ENCODE measurements at places on chromosomes 5 and 9.

DNA sequence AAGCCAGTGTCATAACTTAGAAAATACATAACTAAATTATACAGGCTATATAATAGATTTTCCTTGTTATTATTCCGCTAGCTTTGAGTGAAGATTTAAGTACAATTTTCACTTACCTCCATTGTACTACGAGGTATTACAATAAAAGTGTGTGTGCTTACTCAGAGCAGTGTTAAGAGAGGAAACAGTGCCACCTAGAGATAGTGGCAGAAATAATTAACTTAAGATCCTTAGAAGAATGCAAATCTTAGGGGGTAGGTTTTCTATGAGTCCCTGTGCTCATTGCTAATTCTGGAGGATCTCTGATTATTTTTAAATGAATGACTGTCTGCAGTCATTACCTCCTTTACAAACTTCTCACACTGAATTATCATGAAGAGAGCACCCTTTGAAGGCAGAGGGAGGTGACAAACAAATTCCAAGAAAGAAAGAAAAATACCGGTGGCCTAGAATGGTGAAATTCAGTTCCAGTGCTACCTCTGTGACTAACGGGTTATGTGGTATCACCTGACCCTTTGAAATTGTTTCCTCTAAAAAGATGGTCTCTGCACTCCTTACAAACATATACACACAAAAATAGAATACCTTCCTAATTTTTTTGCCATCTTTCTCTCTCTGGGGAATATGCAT lies 379.8 kb downstream of the TRIM36 start:
- no peak for DNase-seq

- no peak for DNase-seq
These were observed 948.9 kb upstream of the ARRDC3 start for GRCh38 chr5:92332039-92332438.

DNA sequence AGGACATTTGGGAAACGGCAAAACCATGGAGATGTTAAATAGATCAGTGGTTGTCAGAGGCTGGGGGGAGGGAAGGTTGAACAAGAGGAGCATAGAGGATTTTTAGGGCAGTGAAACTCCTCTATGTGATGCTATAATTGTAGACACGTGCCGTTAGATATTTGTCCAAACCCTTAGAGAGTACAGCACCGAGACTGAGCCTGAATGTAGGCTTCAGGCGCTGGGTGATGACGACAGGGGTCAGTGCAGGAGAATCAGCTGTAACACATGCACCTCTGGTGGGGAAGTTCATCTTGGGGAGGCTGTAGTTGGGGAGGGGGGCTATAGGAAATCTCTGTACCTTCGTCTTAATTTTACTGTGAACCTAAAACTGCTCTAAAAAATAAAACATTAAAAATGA lies 22.2 kb upstream of the CLPTM1L start:
- no peak for DNase-seq

DNA sequence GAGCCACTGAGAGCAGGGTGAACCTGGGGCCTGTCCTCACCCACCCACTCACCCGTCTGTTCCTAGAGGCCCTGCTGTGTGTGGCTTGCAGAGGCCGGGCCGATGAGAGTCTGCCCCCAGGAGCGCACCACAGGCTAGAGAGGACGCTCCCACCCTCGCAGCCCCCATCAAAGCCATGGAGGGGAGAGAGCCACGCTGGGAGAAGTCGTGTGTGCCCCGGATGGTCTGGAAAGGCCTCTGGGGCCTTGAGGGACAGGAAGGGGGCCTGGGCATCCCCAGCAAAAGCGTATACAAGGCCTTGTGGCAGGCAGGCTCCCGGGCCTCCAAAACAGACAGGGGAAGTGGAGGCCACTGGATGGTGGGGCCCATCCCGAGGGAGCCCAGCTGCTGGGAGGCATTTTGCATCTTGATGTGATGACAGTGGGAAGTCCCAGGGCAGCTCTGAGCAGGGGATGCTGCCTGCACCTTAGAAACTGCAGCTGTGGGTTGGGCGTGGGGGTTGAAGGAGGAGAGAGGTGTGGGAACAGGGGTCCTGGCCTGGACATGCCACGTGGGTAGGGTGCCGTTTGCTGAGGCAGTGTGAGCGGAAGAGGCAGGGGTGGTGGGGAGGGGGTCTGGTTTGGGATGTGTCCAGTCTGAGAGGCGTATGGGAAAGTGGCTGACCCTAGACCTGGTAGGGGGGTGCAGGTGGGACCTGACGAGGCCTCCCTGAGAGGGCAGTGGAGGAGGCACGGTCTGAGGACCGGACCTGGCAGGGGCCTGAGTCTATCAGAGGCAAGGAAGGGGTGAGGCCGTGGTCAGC lies 43.0 kb upstream of the NOTCH1 start:
- DNase-seq: no peak

DNA sequence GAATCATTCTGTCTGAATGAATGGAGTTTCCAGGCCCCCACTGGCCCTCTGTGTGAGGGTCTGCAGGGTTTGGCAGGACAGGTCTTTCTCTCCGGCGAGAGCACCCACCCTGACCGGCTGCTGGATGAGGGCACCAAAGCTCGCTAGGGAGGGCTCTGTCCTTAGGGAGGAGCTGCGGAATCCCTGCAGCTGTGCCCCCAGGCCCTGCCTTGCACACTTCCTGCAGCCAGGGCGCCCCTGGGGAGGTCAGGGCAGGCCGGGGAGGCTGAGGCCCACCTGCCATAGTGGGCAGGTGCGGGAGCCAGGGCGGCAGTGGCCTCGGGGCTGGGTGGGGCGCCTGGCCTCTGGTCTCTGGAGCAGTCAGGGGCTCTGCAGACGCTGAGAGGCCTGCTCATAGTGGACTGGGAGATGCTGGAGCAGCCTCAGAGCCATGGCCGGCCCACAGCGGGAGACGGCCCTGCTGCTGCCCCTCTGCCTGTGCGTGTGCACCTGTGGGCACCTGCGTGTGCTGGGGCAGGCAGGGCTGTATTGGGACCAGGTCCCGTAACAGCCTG lies 36.1 kb downstream of the EXOC3 start:
- no peak for DNase-seq

DNA sequence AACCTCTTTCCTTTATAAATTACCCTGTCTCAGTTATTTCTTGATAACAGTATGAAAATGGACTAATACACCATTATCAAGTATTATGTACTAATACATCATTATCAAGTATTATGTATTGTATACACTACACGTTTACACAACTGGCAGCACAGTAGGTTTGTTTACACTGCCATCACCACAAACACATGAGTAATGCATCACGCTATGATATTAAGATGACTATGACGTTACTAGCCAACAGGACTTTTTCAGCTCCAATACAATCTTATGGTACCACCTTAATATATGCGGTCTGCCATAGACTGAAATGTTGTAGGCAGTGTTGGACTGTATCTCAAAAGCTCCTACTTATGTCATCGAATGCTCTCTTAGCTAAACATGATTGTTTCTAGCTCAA lies 28.2 kb downstream of the PRELID2 start:
- no peak for DNase-seq

DNA sequence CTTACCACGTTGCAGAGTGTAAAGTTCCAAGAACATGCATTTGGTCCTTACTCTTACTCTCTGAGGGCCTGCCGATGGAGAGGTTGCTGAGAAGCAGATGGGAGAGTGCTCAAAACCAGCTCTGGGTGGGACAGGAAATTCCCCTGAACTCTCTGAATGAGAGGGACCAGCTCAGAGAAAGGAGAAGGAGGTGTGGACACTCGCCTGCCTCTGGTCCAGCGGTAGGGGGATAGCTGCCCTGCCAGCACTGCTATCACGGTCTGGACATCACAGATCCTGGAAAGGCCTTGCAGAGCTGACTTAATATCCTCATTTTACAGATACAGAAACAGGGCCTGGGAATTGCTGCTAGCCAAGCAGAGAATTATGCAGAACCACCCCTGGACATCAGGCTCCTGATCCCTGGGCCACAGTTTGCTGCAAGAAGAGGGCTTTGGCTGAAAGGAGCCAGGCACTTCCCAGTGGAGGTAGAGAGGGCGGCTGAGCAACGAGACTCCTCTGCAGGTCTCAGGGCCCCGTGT lies 4.9 kb downstream of the TRAF1 start:
- no peak for DNase-seq

DNA sequence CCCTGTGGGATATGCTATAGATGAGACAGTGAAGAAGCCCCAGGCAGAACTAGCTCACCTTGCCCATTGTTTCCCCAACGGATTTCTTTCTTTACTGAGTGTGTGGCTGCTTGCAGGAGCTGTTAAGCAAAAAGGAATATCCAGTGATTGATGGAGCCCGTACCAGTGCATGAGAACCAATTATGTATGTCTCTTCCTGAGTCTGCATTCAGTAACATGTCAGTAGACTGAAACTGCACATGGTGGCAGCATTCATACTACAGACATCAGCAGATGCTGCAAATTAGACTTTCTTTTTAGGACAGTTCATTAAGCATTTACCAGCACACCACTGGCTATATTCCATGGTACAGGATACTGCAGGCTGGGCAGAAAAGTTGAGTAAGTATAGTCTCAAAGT lies 90.3 kb upstream of the PLCXD3 start:
- no peak for DNase-seq

DNA sequence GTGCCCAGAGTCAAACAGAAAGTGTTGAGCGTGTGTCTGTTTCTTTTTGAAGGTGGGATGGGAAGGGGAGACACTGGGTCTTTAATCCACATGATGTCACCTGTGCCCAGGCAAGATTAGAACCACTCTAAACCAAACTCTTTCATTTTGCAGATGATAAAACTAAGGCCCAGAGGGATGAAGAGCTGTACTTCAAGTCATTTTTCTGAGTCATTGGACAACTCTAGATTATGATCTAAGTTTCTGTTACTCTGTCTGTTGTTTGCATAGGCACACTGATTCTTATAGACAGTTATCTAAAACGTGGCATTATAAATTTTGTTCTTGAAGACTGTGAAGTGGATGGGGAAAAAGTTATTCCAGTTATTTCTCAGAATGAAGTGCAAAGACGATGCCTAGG lies 48.8 kb downstream of the MAST4 start:
- no peak for DNase-seq

DNA sequence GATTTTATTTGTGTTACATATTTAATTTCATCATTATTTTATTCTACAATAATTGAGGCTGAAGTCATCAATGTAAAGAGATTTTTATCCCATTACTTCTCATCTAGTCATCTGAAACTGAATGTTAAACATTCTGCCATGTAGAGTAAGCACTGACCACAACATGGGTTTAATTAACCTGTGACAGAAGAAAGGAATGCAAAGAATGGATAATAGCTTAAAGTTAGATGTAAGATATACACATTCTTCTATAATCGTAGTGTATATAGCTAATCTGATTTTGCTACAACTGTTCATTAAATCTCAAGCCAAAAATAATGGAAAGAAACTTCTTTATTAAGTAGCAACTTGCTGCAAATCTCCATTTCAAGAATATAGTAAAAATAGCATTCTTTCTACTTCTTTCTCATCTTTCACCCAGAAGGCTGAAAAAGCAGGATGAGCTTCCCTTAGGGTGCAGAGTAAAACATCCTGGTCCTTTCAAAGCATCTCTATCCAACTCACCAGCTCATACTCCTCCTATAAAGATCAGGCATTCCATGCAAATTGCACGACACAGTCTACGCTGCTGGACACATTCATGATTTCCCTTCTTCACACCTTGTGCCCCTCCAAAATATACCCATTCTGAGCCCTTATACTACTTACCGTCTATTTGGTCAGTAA lies 115.2 kb downstream of the EFNA5 start:
- no peak for DNase-seq

GRCh38 chr9:124698265-124698664 lies 72.8 kb downstream of the NR6A1 start:
- no peak for DNase-seq

- no peak for DNase-seq
These were observed 27.8 kb upstream of the ALDOB start for GRCh38 chr9:101463397-101463796.

GRCh38 chr5:147430628-147431027 lies 79.2 kb downstream of the DPYSL3 start:
- no peak for DNase-seq

DNA sequence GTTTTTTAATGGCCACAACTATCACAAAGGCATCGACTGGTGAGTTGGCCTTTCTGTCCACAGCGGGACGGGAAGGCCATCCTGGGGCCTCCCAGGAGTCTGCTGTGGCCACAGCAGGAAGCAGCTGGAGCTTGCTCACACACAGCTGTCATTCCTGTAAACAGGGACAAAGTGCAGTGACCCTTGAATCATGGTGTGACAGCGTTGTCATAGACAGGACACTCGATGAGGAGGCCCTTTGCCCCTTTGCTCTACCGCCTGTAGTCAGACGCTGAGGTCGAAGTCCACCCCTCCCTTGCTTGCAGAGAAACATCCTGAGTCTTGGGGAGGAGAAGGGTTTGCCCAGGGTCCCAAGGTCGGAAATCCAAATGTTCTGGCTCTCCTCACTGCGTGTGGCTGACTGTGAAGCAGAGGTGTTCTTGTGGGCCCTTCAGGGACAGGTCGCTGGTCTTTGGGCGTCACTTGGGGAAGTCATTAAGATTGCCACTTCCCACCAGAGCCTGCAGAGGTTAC lies 35.1 kb downstream of the NDST1 start:
- DNase-seq: no peak

DNA sequence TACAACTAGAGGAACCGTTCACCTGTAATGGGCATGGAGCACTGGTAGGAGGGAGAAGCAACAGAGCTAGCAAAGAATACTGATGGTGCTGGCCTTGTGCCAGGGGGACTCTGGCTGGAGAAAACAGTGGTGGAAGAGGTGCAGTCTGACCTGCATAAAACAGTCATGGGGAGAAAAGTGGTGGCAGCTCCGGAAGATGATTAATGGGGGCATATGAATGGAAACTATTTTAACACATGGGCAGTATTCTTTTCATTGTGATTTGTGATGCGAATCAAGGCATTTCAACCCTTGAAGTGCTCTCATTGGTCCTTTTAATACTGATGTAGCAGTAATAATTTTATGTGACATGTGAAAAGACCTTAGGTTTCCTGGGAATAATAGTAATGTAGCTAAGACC lies 219.6 kb downstream of the ADAMTS6 start:
- DNase-seq: no peak

DNA sequence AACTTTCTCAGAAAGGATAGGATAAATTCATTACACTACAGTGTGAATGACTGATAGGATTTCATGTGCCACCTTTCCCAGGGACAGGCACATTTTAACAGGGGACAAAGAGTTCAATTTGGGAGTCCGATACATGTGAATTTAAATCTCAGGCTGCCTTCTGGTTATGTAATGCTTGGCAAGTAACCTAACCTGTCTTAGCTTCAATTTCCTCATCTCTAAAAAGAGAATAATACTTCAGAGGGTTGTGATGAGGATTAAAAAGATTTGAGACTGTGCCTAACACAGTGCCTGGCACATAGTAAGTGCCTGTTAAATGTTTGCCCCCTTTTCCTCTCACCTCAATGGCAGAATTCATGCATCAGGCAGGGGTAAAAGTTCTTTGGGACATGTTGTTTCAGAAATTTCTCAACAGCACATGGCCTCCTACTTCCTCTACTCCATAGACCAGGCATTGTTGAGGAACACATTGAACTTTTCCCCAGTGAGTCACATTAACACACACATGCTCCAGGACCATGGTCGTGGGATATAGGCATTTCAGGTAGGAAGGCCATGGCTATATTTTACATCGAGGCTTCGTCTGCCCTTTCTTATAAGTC lies 94.6 kb upstream of the EGFLAM start:
- DNase-seq: no peak

GRCh38 chr5:137575847-137576246 lies 76.7 kb upstream of the SPOCK1 start:
- DNase-seq: no peak

- DNase-seq: no peak
These were observed 19.8 kb downstream of the GLT6D1 start for GRCh38 chr9:135619599-135619886.

- DNase-seq: no peak
These were observed 28.0 kb upstream of the IRX2 start for GRCh38 chr5:2779459-2779858.

All from GM04504 (cell line).